ENCODE measurements at places on chromosomes 5 and 9. TPM values are rescaled to one million over a fixed set of nuclear protein-coding genes. Genes with fewer than 3 reads are reported as not detected.
A peak's percentile ranks its signal among the peaks of the same experiment; 100 is the strongest.

- no peaks in the 10 kb centered on the region for H3K36me3 ChIP-seq
- DNase-seq: no peak
- no peaks in the 10 kb centered on the region for H3K27me3 ChIP-seq
- H3K4me1 ChIP-seq: no peaks in the 10 kb centered on the region
- no peak overlapping the region for H3K27ac ChIP-seq
Measured at GRCh38 chr9:7045361-7045760, 287.6 kb downstream of the KDM4C start.

DNA sequence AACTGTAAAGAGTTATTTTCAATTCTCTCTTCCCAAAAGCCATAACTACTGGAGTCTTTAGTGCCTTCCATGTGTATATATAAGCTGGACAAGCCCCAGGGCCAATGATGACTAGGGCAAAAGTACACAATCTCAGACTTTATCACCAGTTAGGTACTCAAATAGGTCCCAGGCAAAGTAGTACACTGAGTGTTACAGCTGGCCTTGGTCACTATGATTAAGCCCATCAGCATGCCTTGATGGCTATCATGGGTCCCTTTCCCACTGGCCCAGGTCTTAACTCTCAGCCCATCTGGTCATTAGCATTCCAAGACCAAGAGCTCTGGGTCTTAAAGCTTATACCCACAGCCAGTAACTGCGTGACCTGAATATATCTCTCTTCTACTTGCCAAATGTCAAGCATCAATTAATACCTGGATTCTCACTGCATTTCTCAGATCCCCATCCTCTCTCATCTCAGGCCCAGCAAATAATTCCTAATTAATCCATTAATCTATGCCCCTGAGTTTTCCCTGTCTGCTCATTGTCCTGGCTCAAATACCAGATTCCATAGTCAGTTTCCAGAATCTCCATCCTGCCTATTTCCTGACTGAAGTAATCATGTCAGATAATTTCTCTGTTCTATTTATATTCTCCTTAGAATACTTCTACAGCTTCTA, 62.3 kb downstream of the NR6A1 start:
- DNase-seq: no peak
- no peak overlapping the region for H3K4me3 ChIP-seq
- H3K27me3 ChIP-seq: no peaks in the 10 kb centered on the region
- no peaks in the 10 kb centered on the region for H3K36me3 ChIP-seq
- H3K27ac ChIP-seq: no peak overlapping the region

GRCh38 chr5:19988457-19988856, 457 bp upstream of the CDH18 start:
- H3K27me3 ChIP-seq: no peaks in the 10 kb centered on the region
- H3K27ac ChIP-seq: no peak overlapping the region
- no peak overlapping the region for H3K4me3 ChIP-seq
- no peaks in the 10 kb centered on the region for H3K36me3 ChIP-seq
- no peak for DNase-seq

GRCh38 chr5:1934801-1935429, 52.2 kb upstream of the IRX4 start:
- H3K36me3 ChIP-seq: no peaks in the 10 kb centered on the region
- no peak overlapping the region for H3K4me3 ChIP-seq
- DNase-seq: peak; percentile 61
- peaks cover 10% of the 10 kb centered on the region for H3K4me1 ChIP-seq
- peaks cover 13% of the 10 kb centered on the region for H3K27me3 ChIP-seq

GRCh38 chr5:98656125-98656795, 117.2 kb upstream of the RGMB start:
- no peaks in the 10 kb centered on the region for H3K36me3 ChIP-seq
- H3K4me3 ChIP-seq: no peak overlapping the region
- H3K27ac ChIP-seq: no peak overlapping the region
- no peaks in the 10 kb centered on the region for H3K27me3 ChIP-seq
- no peaks in the 10 kb centered on the region for H3K4me1 ChIP-seq

DNA sequence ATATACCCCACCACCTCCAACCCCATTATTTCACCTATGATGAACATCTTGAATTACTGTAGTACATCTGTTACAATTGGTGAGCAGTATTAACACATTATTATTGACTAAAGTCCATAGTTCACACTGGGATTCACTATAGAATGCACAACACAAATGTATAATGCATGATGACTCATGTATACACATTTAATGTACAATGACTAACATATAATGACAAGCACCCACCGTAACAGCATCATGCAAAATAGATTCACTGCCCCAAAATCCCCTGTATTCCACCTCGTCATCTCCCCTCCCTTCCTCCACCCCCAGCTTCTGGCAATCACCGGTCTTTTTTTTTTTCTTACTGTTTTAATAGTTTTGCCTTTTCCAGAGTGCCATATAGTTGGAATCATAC, 47.1 kb upstream of the NEK6 start:
- no peak for DNase-seq
- no peak overlapping the region for H3K27ac ChIP-seq
- H3K27me3 ChIP-seq: no peaks in the 10 kb centered on the region
- H3K4me3 ChIP-seq: no peak overlapping the region
- no peaks in the 10 kb centered on the region for H3K4me1 ChIP-seq
- H3K36me3 ChIP-seq: no peaks in the 10 kb centered on the region

GRCh38 chr5:25412116-25412661, 767.4 kb upstream of the CDH10 start:
- no peaks in the 10 kb centered on the region for H3K36me3 ChIP-seq
- H3K4me1 ChIP-seq: no peaks in the 10 kb centered on the region
- H3K27ac ChIP-seq: no peak overlapping the region
- DNase-seq: no peak
- no peak overlapping the region for H3K4me3 ChIP-seq
- no peaks in the 10 kb centered on the region for H3K27me3 ChIP-seq

- H3K27me3 ChIP-seq: no peaks in the 10 kb centered on the region
- no peak overlapping the region for H3K27ac ChIP-seq
- H3K36me3 ChIP-seq: peaks cover 100% of the 10 kb centered on the region
- H3K4me3 ChIP-seq: no peak overlapping the region
- no peaks in the 10 kb centered on the region for H3K4me1 ChIP-seq
Measured at GRCh38 chr9:92270511-92270910, 23.0 kb downstream of the IARS1 start.

- no peak overlapping the region for H3K27ac ChIP-seq
- DNase-seq: peak; percentile 53
- peaks cover 39% of the 10 kb centered on the region for H3K36me3 ChIP-seq
- peaks cover 10% of the 10 kb centered on the region for H3K4me1 ChIP-seq
Measured at GRCh38 chr5:1315709-1316587, 21.1 kb upstream of the TERT start.

GRCh38 chr9:130368631-130369103, 76.1 kb upstream of the ASS1 start:
- H3K4me1 ChIP-seq: no peaks in the 10 kb centered on the region
- peaks cover 26% of the 10 kb centered on the region for H3K36me3 ChIP-seq
- H3K27me3 ChIP-seq: no peaks in the 10 kb centered on the region
- no peak overlapping the region for H3K27ac ChIP-seq
- H3K4me3 ChIP-seq: no peak overlapping the region
- no peak for DNase-seq

DNA sequence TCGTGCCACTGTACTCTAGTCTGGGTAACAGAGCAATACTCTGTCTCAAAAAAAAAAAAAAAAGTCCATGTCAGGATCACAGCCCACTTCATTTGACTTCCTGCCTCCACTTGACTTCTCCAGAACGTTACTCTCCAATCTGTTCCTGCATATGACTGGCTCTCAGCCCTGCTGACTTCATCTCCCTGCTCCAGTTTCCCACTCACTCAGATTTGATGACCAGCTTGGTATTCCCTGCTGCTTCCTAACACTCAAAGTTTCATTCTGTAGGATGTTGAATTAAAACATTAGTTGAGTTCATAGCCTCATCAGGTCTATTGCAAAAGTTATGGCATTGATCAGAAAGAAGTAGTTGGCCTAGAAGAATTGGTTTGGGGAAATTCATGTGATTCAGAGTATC, 52.3 kb downstream of the UGCG start:
- H3K36me3 ChIP-seq: no peaks in the 10 kb centered on the region
- H3K4me1 ChIP-seq: no peaks in the 10 kb centered on the region
- no peak overlapping the region for H3K4me3 ChIP-seq
- H3K27me3 ChIP-seq: no peaks in the 10 kb centered on the region
- no peak for DNase-seq

- no peak overlapping the region for H3K27ac ChIP-seq
- no peaks in the 10 kb centered on the region for H3K27me3 ChIP-seq
- H3K4me1 ChIP-seq: no peaks in the 10 kb centered on the region
- no peaks in the 10 kb centered on the region for H3K36me3 ChIP-seq
- no peak for DNase-seq
Measured at GRCh38 chr5:8349855-8350254, 480.9 kb downstream of the MTRR start.

- no peaks in the 10 kb centered on the region for H3K4me1 ChIP-seq
- H3K36me3 ChIP-seq: no peaks in the 10 kb centered on the region
- no peak overlapping the region for H3K4me3 ChIP-seq
- no peak overlapping the region for H3K27ac ChIP-seq
- DNase-seq: no peak
- H3K27me3 ChIP-seq: no peaks in the 10 kb centered on the region
Measured at GRCh38 chr5:143619040-143619439, 192.9 kb upstream of the HMHB1 start.

DNA sequence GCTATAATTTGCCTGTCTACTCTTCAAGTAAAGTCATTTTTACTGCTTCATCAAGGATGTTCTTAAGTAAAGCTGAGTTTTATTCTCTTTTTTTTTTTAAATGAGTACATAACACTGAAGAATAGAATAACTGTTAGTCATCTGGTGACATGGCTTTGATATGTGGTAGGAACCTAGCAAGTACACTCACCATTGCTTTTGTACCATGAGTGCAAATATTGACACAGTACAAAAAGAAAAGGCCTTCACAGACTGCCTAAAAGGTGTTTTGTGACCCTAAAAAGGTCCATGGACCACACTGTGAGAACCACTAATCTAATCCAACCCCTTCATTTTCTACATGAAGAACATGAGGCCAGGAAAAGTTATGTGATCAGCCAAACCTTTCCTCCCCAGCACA, 55.0 kb downstream of the ECPAS start:
- no peaks in the 10 kb centered on the region for H3K27me3 ChIP-seq
- DNase-seq: no peak
- H3K36me3 ChIP-seq: no peaks in the 10 kb centered on the region
- H3K4me3 ChIP-seq: no peak overlapping the region

DNA sequence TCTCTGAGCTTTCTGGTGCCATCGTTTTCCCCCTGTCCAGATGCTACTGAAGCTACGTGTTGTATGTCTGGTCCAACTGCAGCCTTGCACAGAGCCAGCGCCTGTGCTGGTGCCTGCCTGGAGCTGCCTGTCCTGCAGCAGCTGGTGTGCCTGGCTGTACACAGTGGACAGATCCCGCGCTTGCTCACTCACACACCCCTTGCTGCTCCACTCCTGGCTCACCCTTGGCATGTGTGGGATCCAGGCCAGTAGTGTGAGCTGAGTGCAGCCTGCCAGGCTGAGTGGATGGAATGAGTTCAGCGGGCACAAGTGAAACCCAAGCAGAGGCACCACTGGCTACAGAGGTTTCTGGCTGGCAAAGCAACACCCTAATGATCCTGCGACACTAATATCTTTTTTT, 40.4 kb downstream of the FER start:
- no peaks in the 10 kb centered on the region for H3K36me3 ChIP-seq
- peak; percentile 90 for DNase-seq
- H3K4me3 ChIP-seq: no peak overlapping the region
- peak overlapping the region; percentile 41 for H3K27ac ChIP-seq

DNA sequence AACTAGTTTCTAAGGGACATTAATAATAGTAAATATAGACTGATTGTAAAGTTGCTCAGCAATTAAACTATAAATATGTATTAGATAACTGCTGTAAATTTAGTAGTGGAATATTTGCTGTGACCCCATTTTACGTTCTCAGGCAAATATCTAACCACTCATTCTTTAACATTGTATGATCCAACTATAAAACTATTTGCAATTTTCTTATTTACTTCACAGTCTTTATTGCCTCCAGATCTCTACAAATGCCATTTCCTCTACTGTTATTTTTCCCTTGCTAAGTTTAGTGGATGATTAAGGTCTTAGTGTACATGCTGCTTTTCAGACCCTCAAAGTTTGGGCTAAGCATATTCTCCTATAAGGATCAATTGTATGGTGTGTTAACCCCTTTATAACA, 526.2 kb upstream of the ST8SIA4 start:
- H3K4me1 ChIP-seq: no peaks in the 10 kb centered on the region
- H3K4me3 ChIP-seq: no peak overlapping the region
- no peaks in the 10 kb centered on the region for H3K36me3 ChIP-seq
- DNase-seq: no peak
- H3K27ac ChIP-seq: no peak overlapping the region

DNA sequence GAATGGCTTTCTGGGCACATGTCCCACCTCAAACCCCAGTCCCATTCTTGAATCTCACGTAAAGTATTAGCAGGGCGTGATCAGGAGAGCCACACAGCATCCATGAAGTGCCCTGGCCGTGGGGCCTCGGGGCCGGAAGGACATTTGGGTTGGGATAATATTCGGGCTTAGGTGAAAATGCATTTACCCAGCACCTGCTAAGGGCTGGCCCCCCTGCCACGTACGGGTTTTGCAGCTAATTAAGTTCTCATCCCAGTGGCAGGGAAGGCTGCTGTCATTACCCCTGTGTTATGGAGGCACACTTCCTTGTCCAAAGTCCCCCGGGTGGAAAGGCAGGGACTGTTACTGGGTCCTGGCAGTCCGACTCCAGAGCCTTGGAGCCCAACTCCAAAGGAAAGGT, 29.0 kb downstream of the ROPN1L start:
- H3K36me3 ChIP-seq: no peaks in the 10 kb centered on the region
- H3K4me1 ChIP-seq: no peaks in the 10 kb centered on the region
- H3K4me3 ChIP-seq: no peak overlapping the region
- no peak overlapping the region for H3K27ac ChIP-seq
- no peak for DNase-seq

DNA sequence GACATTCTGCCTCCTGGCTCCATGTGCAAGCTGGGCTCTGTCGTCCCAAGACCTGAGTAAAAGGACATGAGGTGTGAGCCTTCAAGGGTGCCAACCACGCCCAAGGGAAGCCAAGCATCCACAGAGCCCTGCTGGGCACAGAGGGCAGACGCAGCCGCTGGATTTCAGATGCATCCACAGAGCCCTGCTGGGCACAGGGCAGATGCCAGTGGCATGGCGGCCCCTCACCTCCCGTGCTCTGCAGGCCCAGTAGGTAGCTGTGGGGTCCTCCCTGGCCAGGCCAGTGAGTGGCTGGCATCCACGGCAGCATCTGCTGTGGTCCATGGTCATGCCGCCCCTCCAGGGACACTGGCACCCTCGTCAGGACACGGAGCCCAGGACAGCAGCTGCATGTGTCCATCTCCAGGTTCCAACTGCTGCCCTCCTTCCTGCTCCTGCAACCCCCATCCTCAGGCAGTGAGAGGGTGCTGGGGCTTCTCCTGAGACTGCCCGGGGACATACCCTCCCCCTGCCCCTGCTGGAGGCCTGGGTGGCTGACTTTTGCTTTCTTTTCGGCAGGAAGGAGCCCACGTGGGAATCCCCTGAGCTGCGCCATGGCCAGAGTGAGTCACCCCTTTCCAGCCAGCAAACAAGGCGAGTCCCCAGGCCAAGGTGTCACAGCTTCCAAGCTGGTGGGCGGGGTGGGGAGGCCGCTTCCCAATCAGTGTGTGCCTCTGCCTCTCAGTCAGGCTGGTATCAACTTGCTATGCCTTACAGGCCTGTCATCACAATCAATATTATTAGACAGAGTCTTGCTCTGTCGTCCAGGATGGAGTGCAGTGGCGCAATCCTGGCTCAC, 4.0 kb upstream of the TRAF2 start:
- no peaks in the 10 kb centered on the region for H3K36me3 ChIP-seq
- peaks cover 22% of the 10 kb centered on the region for H3K4me1 ChIP-seq
- peak; percentile 80 for DNase-seq
- no peaks in the 10 kb centered on the region for H3K27me3 ChIP-seq
- no peak overlapping the region for H3K4me3 ChIP-seq

The PHF24 gene
- total RNA-seq: 0.68 TPM

The GFI1B gene
- total RNA-seq: not detected

The ADGRV1 gene
- total RNA-seq: 1.1 TPM

The ZDHHC21 gene
- total RNA-seq: 15.6 TPM

The TEX48 gene
- not detected for total RNA-seq

The SLC6A3 gene
- not detected for total RNA-seq

The SPAG8 gene
- total RNA-seq: 2.5 TPM

Data from sigmoid colon (tissue), 7 donors.